ENCODE measurements at places on chromosomes 16 and 17. TPM values are rescaled to one million over a fixed set of nuclear protein-coding genes. Genes with fewer than 3 reads are reported as not detected.

DNA sequence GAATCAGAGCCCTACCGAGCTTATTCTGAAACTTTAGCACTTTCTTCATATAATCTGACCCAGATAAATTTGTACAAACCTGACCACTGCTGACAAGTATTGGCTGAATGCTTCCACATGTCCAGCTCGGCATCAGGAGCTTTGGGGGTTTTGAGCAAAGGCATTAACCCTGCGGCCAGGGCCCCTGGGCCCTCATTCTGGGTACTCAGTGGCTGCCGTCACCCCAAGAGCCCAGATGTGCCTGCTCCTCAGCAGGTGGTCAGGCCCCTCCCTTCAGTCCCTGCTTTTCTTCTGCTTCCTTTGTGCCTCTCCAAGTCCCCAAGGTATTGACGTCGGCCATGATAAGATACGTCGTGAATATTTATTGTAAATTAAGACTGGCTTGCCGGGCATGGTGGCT, 47.3 kb upstream of the CHMP6 start:
- H3K27ac ChIP-seq: no peak overlapping the region
- peaks cover 8% of the 10 kb centered on the region for H3K4me1 ChIP-seq
- H3K36me3 ChIP-seq: peaks cover 13% of the 10 kb centered on the region
- no peak overlapping the region for H3K4me3 ChIP-seq
- no peak for DNase-seq
- no peaks in the 10 kb centered on the region for H3K27me3 ChIP-seq

DNA sequence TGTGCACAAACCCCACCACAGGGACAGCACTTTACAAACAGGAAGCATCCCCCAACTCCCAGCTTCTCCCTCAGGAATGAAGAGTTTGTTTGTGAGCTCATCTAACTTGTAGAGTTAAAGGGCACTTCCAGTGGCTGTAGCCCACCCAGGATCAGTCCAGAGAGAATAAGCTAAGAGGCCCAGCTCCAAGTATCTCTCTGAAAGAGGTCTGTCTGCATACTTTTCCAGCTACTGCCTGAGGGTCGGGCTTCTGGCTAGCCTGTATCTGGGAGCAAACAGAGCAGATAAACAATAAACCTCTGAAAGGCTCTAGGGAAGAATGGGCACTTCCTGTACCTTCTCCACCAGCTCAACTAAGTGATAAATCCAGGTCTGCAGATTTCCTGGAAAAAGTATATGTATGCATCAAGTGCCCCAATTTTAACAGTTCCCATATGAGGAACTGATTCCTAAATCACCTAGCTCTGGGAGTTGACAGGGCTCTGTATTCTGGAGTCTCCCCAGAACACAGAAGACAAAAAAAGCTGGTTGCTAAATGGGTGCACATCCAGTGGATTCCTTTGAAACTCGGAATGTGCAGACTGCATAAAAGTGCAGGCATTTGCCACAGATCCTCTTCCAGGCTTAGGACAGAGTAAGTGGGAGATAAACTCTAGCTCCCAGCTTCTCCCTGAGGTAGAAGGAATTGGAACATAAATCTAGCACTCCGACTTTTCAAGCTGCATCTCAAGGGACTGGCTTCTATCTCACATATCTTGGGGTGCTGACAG, 37.1 kb upstream of the MYLK3 start:
- H3K27me3 ChIP-seq: no peaks in the 10 kb centered on the region
- H3K4me1 ChIP-seq: no peaks in the 10 kb centered on the region
- H3K36me3 ChIP-seq: no peaks in the 10 kb centered on the region
- no peak overlapping the region for H3K4me3 ChIP-seq
- H3K27ac ChIP-seq: no peak overlapping the region

- no peaks in the 10 kb centered on the region for H3K27me3 ChIP-seq
- no peak overlapping the region for H3K4me3 ChIP-seq
- H3K4me1 ChIP-seq: peaks cover 3% of the 10 kb centered on the region
Observed at GRCh38 chr17:4856271-4856936, 23.3 kb downstream of the MINK1 start.

GRCh38 chr17:1055751-1056645, 59.1 kb downstream of the TIMM22 start:
- H3K4me1 ChIP-seq: no peaks in the 10 kb centered on the region
- H3K4me3 ChIP-seq: no peak overlapping the region
- H3K27me3 ChIP-seq: no peaks in the 10 kb centered on the region
- no peak overlapping the region for H3K27ac ChIP-seq

- peak within 1 kb of the TSS; percentile 79 for H3K4me3 ChIP-seq
- H3K4me1 ChIP-seq: no peaks in the 10 kb centered on the region
- H3K27me3 ChIP-seq: no peaks in the 10 kb centered on the region
- H3K27ac ChIP-seq: peak within 1 kb of the TSS; percentile 53
Observed at GRCh38 chr16:81035398-81035974, at the start of gene ATMIN. ATMIN (plus strand) TSS chr16:81035842; CDS start chr16:81035871, 29 bp downstream.

DNA sequence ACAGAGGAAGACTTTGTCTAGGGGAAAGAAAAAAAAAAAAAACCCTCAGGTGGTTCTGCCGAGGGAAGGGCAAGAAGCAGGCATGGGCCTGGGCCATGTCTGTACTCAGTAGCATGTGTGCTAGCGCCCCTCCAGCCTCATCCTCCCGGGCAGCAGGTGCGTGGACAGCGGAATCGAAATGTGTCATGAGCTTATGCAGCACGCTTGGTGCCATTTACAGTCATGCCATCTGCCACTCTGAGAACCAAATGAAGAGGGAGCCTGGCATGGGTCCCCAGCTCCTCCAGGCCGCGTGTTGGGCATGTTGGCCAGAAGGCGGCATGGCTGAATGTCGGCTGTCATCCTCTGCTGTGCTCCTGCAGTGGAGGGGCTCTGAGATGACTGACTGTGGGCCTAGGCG, 31.4 kb downstream of the CRAMP1 start:
- H3K4me3 ChIP-seq: no peak overlapping the region
- no peak overlapping the region for H3K27ac ChIP-seq
- H3K4me1 ChIP-seq: peaks cover 3% of the 10 kb centered on the region
- H3K36me3 ChIP-seq: peaks cover 21% of the 10 kb centered on the region

DNA sequence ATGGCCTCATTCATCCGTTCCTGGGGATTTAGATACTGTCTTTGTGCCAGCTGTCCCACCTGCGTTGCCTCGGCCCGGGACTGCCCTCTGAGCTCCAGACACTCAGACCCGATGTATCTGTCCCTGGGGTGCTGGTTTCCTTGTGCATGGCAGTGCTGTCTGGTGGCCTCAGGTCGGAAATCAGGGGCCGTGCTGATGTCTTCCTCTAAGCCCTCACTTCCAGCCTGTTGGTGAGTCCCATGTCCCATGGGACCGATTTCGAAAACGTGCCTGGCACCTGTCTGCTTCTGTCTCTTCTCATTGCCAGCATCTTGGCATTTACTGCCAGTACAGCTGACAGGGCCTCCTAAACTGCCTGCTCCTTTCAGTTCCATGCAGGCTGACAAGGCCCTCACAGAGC, 22.1 kb downstream of the NT5M start:
- no peak overlapping the region for H3K4me3 ChIP-seq
- no peaks in the 10 kb centered on the region for H3K4me1 ChIP-seq
- no peak overlapping the region for H3K27ac ChIP-seq
- no peaks in the 10 kb centered on the region for H3K36me3 ChIP-seq

DNA sequence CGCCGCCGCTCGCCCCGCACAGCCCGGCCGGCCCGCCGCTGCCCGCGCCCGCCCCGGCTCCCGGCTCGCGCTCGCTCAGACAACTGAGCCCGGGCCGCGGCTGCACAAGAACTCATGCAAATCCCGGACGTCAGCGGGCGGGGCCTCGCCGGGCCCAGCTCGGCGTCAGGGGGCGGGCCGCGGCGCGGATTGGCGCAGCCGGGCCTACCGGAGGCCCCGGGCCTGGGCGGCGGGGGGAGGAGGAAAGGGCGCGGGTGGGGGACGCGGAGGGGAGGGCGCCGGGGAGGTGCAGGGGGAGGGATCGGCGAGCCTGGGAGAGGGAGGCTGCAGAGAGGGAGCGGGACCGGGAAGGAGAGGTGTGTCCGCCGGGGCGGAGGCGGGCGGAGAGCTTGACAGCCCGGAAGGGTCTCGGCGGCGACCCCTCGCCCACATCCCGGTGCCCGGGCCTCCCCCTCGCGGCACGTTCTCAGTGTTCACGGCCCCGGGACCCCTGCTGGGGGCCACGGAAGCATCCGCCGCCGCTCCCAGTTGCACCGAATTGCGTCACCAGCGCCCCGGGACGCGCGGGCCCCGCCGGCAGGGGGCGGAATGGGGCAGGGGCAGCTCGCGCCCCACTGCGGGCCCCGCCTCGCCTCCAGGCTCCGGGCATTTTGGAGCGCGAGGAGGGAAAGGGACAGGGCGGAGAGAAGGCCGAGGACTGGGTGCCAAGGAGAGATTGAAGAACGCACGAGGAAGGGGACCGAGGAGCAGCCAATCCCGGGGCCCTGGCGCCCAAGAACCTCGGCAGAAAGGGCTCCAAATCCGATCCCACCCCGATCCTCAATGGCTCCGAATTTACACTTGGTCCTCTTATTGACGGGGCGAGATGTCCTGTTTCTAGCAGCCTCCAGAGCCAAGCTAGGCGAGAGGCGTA, at the start of gene CBX4:
CBX4 (minus strand) TSS at position 85 of the 913 bp plus-strand sequence. CDS start 189 bp downstream, outside the sequence.
- H3K4me3 ChIP-seq: peak within 1 kb of the TSS; percentile 91
- H3K27me3 ChIP-seq: peaks cover 34% of the 10 kb centered on the region
- peak within 1 kb of the TSS; percentile 67 for H3K27ac ChIP-seq
- DNase-seq: peak; percentile 90
- peaks cover 17% of the 10 kb centered on the region for H3K4me1 ChIP-seq

GRCh38 chr16:88999457-89000206, 22.6 kb upstream of the CBFA2T3 start:
- no peak for DNase-seq
- no peak overlapping the region for H3K27ac ChIP-seq
- H3K36me3 ChIP-seq: no peaks in the 10 kb centered on the region
- no peaks in the 10 kb centered on the region for H3K27me3 ChIP-seq

- no peak overlapping the region for H3K27ac ChIP-seq
- peaks cover 14% of the 10 kb centered on the region for H3K4me1 ChIP-seq
- no peak for DNase-seq
Observed at GRCh38 chr16:48413272-48413671, 28.1 kb upstream of the SIAH1 start.

- H3K36me3 ChIP-seq: no peaks in the 10 kb centered on the region
- H3K4me1 ChIP-seq: peaks cover 8% of the 10 kb centered on the region
- DNase-seq: no peak
- H3K27me3 ChIP-seq: no peaks in the 10 kb centered on the region
- H3K27ac ChIP-seq: no peak overlapping the region
- H3K4me3 ChIP-seq: no peak overlapping the region
Observed at GRCh38 chr16:73124097-73124652, 76.2 kb upstream of the ZFHX3 start.

GRCh38 chr16:5379954-5380353, 282.4 kb upstream of the EEF2KMT start:
- no peaks in the 10 kb centered on the region for H3K4me1 ChIP-seq
- H3K4me3 ChIP-seq: no peak overlapping the region
- no peaks in the 10 kb centered on the region for H3K36me3 ChIP-seq
- no peak overlapping the region for H3K27ac ChIP-seq

DNA sequence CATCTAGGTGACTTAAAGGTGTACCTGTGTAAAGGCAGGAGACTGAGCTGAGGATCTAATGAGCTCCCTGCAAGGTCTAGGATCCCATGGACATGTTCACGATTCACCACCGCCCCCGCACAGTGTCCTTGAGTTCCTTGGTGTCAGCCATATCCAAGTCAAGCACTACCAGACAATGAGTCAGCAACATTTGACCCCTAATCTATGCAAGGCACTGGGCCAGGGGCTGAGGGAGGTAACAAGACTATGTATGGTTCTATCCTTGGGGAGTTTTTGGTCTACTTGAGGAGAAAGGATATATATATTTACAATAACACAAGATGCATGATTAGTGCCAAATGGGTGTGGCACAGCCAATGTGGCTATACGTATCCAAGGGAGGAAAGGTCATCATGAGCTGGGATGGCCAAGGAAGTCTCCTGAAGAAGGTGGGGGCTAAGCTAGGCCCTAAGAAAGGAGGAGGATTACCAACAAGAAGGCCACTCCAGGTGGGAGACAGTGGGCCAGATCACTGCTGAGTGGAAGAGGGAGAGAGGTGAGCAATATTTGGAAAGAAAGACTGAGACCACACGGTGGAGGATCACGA, 35.0 kb downstream of the ITGB3 start:
- H3K4me3 ChIP-seq: no peak overlapping the region
- peaks cover 4% of the 10 kb centered on the region for H3K36me3 ChIP-seq
- H3K27me3 ChIP-seq: no peaks in the 10 kb centered on the region
- peak; percentile 69 for DNase-seq
- H3K4me1 ChIP-seq: peaks cover 4% of the 10 kb centered on the region

- peak overlapping the region; percentile 86 for H3K4me3 ChIP-seq
- peaks cover 8% of the 10 kb centered on the region for H3K36me3 ChIP-seq
- H3K27me3 ChIP-seq: no peaks in the 10 kb centered on the region
- no peak for DNase-seq
- H3K4me1 ChIP-seq: peaks cover 40% of the 10 kb centered on the region
Observed at GRCh38 chr16:29815032-29815721, 775 bp upstream of the PAGR1 start.

DNA sequence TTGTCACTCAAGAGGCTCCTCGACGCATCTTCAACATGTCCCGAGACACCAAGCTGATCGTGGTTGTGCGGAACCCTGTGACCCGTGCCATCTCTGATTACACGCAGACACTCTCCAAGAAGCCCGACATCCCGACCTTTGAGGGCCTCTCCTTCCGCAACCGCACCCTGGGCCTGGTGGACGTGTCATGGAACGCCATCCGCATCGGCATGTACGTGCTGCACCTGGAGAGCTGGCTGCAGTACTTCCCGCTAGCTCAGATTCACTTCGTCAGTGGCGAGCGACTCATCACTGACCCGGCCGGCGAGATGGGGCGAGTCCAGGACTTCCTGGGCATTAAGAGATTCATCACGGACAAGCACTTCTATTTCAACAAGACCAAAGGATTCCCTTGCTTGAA, 101.0 kb downstream of the HS3ST2 start:
- no peak overlapping the region for H3K27ac ChIP-seq
- no peaks in the 10 kb centered on the region for H3K27me3 ChIP-seq
- no peak for DNase-seq
- H3K36me3 ChIP-seq: no peaks in the 10 kb centered on the region

- H3K27ac ChIP-seq: no peak overlapping the region
- no peaks in the 10 kb centered on the region for H3K36me3 ChIP-seq
- H3K4me3 ChIP-seq: no peak overlapping the region
- DNase-seq: no peak
- H3K4me1 ChIP-seq: peaks cover 24% of the 10 kb centered on the region
Observed at GRCh38 chr17:19342611-19343255, 19.8 kb downstream of the B9D1 start.

- peaks cover 1% of the 10 kb centered on the region for H3K36me3 ChIP-seq
- no peak overlapping the region for H3K4me3 ChIP-seq
- no peaks in the 10 kb centered on the region for H3K4me1 ChIP-seq
- H3K27me3 ChIP-seq: no peaks in the 10 kb centered on the region
- no peak overlapping the region for H3K27ac ChIP-seq
Observed at GRCh38 chr17:30840771-30841170, 9.0 kb downstream of the ATAD5 start.

Gene AIPL1
- total RNA-seq: under 0.01 TPM

Gene WNT9B
- total RNA-seq: not detected

Gene CCL17
- not detected for total RNA-seq

Gene FNDC8
- not detected for total RNA-seq

Gene SGCA
- 4.1 TPM for total RNA-seq

Gene CHST6
- total RNA-seq: 0.26 TPM

Gene FA2H
- total RNA-seq: not detected

Gene LCMT1
- total RNA-seq: 49.6 TPM

Gene SMG1
- total RNA-seq: 101 TPM

Gene NKD1
- under 0.01 TPM for total RNA-seq

Gene MARVELD3
- not detected for total RNA-seq

Gene CA7
- not detected for total RNA-seq

Gene ZG16
- not detected for total RNA-seq

All from fibroblast of lung (primary cell).